Stimulated activated CD4-positive, alpha-beta T cell treated with anti-CD3 and anti-CD28 coated beads, Interleukin-4, amount 100 ng/mL, for 4 hours (primary cell): ENCODE measurements at places on chromosomes 1 and 21.

DNA sequence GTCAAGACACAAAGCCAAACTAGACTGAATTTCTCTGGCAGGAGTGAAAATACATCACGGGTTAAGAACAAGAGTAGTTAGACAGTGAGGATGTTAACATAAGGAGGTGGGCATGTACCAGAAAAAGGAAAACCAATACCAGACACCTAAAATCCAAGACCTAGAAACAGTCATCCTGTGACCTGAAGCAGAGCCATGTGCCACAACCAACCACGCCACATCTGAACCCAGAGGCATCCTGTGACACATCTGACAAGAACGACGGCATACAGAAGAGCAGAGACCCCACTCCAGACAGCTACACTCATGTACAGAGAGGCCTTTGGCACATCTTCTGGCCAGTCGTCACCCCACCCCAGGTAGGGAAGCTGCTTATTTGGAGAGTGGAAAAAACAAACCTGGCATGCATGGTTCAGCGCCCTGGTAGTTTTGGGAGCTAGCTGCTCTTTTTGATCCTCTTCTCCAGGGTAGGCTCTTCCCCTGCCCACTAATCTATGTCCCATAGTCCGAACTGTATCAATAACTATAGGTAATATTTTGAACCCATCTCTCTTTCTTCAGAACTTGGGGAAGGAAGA is 72.1 kb downstream of the SLC45A1 start:
- no peak for DNase-seq

- DNase-seq = no peak
Observed at GRCh38 chr1:15916417-15916816, 59.5 kb downstream of the ZBTB17 start.

DNA sequence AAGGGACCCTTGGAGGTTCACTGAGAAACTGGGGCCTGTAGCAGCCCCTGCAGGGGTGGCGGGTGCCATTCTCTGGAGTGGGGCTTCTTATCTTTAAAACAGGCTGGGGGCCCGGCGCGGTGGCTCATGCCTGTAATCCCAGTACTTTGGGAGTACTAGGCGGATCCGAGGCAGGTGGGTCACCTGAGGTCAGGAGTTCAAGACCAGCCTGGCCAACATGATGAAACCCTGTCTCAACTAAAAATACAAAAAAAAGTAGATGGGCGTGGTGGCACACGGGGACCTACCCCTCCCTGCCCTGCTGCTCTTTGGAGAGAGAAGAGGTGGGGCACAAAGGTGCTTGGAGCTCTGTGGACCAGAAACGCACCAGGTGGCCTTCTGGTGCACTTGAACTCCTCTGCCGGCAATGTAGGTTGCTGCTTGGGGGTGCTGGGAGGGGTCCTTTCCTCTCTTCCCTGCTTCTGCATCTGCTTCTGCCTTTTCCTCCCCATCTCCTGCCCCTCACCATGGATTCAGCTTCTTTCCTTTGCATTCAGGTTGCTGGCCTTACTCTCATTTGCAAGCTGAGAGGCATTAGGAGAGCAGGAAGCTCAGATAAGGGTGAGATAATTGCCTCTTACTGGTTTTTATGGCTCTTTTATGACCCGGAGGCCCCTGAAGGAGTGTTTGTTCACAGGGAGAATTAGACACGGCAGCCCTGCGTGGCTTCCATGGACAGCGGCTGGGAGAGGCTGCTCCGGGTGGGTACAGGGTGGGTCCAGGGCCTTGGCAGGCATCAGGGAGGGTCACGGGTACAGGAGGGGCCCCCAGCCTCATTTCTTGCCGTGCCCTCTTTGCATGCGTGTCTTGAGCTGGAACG is 57.4 kb downstream of the ARHGEF10L start:
- DNase-seq = no peak

GRCh38 chr1:201221201-201221846 is 30.7 kb downstream of the IGFN1 start:
- DNase-seq = no peak

- no peak for DNase-seq
Observed at GRCh38 chr1:17028662-17029188, 17.0 kb upstream of the ATP13A2 start.

- DNase-seq = no peak
Observed at GRCh38 chr1:19752083-19752696, 47.5 kb downstream of the TMCO4 start.

GRCh38 chr1:87151500-87152421 is 176.9 kb upstream of the LMO4 start:
- DNase-seq = peak; percentile 32

DNA sequence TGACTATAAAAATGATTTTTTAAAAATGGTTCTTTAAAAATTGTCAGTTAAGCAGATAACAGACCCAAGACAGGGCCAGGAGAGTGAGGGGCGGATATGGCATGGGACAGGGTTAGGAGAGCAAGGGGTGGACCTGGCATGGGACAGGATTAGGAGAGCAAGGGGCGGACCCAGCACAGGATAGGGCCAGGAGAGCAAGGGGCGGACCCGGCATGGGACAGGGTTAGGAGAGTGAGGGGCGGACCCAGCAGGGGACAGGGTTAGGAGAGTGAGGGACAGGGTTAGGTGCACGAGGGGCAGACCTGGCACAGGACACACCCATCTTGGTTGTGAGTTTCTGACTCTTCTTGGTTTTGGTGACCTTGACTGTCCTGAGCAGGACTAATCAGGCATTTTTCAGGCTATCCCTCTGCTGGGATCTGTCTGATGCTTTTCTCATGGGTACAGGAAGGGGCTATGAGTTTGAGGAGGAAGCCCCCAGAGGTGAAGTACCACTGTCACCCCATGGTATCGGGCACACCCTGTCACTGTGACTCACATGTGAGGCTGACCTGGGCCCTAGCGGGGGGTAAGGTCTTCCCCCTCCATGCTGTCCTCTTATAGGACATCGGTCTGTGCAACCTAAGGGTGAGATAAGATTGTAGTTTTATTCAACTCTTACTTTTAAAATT is 159.0 kb upstream of the COL6A1 start:
- DNase-seq = no peak

- no peak for DNase-seq
Observed at GRCh38 chr1:101079341-101079740, 53.8 kb upstream of the DPH5 start.

- DNase-seq = no peak
Observed at GRCh38 chr1:234396871-234397270, 23.6 kb downstream of the COA6 start.

DNA sequence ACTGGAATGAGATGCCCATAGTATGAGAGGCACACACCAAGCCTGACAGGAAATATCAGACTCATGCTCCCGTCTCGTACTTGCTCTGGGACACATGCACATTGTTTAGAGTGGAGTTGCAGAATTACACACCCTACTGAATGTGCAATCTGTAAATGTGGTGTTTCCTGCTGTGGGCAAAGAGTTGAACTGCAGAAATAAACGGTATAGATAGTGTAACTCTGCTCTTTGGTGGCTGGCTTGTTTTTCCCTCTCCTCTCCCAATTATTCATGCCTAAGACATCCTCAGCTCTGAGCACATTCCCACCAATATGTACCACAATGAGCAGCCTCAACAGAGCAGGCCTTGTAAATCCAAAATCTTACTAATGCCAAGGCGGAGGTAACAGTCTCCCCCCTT is 90.1 kb upstream of the DIRAS3 start:
- no peak for DNase-seq

- no peak for DNase-seq
Observed at GRCh38 chr1:155913969-155914757, 3.0 kb upstream of the RIT1 start.

DNA sequence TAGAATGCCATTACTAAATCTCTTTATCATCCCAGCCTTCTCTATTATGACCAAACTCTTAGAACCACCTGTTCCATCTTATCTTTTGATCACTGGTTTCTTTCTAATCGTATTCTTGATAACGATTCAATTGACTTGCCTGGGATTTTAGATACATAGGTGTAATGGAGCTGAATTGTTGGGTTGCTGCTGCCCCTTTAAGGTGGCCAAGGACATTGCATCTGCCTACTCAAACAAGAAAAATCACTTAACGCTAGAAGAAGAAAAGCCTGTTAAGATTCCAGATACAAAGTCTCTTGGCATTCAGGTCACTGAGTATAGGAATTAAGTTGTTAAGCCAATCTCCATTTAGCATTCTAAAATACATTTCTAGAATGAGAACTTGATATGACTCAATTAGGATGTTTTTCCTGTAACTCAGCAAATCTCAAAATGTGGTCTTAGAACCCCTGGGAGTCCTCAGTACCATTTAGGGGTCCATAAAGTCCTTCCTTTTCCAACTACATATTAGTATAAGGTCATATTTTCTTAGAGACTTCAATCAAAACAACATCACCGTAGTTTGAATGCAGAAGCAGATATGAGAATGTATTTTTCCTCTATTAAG is 12.4 kb downstream of the NEXN start:
- DNase-seq = no peak

DNA sequence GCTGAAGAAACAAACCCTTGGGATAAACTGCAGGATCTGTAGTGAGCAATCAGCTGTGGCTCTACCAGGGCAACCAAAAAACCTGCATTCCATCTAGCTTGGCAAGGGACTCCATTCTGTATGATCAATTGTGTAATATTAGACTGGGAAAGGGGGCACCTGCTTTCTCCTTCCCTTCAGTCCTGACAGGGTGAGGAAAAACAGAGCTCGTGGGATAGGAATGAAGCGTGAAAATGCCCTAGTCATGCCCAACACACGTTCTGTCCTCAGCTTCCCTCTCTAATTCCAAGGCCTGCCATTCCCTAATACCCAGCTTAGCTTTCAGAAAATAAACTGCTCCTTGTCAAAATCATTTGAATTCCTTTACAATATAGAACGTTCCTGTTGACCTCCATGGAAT is 442.3 kb downstream of the PLPP3 start:
- no peak for DNase-seq

- no peak for DNase-seq
Observed at GRCh38 chr1:72288886-72289285, 6.5 kb upstream of the NEGR1 start.
